Stimulated activated CD4-positive, alpha-beta T cell treated with anti-CD3 and anti-CD28 coated beads, Interleukin-12 subunit alpha, Interleukin-12 subunit beta, amount 100 ng/mL, for 48 hours (primary cell): ENCODE measurements at places on chromosomes 2 and 18.

DNA sequence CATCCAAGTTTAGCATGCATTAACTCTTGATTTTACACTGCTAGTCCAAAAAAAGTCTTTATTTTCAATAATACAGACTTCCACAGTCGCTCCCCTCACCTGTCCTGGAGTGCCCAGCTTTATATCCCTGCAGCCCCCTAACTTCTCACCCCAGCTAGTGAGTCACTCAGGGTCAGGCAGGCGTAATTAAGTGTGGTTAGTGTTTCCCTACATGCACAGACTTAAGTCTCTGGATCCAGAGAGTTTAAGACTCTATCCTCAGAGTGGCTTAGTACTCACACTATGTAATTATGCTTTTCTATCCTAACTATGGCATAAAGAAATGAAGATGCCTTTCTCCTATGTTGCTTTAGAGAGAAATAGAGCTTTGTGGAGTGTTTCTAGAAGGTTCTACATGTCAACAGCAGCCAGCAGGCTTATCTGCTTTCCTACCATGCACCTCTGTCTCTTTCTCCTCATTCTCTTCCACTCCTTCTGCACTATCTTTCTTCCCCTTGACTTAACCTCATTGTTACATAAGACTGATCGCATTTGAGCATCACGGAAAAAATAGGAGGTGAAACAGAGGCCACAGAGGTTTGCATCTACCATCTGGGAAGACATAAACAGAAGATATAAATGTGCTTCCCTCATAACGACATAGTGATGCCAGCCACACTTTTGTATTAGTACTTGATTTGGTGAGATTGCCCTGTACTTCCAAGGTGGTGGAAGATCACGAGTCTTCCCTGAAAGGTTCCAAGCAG, 34.4 kb upstream of the PMAIP1 start:
- no peak for DNase-seq

DNA sequence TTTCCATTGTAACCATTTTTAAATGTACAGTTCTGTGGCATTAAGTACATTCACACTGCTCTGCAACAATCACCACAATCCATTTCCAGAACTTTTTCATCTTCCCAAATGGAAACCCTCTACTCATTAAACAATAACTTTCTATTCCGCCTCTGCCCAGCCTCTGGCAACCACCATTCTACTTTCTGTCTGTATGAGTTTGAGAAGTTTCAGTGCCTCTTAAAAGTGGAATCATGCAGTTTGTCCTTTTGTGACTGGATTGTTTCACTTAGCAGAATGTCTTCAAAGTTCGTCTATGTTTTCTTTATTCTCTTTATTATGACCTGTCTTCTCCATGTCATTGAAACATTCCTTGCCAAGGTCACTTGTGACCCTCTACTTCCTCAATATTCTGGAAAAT, 22.0 kb upstream of the PELI1 start:
- DNase-seq = no peak

DNA sequence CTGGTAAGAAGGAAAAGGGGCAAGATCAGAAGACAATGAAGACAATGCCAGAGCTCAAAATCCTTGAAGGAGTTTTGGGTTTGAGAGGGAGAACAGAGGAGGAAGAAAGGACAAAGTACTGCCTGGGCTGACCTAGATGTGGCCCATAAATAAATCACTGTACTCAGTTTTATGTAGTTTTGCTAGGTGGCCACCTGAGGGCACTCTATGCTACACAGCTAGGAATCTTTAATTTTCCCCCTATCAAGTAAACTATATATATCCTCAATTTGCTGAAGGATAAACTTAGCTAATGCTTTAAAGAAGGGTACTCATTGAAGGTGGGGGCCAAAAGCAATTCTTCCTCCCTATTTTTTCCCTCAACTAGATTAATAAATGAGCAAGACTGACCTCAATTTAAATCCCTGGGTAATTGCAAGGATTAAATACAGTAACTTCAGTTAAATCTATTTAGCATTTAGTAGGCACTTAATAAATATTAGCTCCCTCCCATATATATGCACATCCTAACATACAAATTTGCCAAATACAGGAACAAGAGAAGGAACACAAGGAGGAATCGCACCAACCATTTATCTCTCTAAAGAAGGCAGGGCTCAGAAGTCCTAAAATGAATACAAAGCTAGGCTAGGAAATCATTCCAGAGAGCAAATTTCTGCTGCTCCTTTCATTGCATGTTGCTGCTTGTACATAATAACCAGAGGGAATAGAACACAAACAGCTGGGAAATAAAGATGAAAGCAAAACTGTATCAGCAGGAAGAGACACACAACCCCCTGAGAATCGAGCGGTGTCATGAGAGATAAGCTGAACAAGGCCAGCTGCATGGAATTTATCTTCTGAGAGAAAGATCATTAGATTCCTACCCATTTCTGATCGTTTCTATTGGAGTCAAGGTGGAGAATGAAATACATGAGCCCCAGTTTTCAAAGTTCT, 540.1 kb downstream of the NRXN1 start:
- DNase-seq = peak; percentile 3

GRCh38 chr2:68939962-68940361, 12.7 kb downstream of the GKN2 start:
- no peak for DNase-seq

DNA sequence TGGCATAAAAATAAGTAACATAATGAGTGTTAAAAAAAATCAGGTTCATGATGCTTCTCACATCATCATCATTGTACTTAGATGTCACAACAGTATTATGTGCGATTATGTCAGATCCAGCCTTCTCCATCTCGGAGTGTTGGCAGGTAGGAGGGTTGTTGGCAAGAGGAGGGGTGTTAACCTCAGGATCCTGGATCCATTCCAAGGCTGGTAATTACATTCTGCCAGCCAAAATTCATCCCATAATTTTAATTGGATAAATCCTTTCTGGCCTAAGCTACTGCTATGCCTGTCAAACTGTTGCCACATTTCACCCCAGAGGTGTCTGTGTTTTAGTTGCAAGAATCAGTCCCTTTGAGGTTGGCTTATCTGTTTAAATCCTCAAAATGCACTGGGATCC, 891 bp upstream of the FTCDNL1 start:
- DNase-seq = no peak

DNA sequence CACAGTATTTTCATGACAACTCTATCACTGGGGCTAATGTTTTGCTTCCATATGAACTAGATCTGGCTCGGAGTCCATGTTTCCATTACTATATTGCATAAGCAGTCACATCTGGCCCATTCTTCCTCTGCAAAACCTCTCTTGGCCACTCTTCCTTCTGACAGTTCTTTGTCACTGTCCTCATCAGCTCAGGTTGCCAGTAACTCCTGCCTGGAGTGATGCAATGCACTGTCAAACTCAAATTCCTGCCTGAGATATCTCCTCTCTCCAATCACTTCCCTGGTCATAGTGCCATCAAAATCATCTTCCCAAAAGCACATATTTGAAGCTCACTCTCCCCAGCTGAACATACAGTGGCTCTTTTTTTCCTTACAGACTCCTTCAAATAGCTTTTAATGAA, 66.1 kb downstream of the COLEC12 start:
- DNase-seq = no peak

- no peak for DNase-seq
Observed at GRCh38 chr2:196276421-196276820, 105.0 kb upstream of the STK17B start.

DNA sequence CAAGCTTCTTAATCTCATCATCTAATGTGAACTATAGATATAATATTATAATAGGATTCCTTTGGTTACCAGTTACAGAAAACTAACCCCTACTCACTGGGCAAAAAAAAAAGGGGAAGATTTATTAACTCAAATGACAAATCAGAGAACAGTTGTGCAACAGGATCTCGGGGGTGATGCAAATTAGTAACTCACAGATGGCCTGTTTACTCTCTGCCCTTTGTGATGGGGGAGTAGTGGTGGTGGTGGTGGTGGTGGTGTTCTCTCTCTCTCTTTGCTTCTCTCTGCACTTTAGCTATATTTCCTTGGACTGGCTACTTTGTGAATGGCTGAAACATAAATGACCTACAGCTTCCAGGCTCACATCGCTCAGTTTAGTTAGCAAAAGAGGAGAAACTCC, 59.0 kb downstream of the TMEM247 start:
- no peak for DNase-seq

GRCh38 chr2:191018048-191018447, 4.1 kb upstream of the STAT1 start:
- DNase-seq = no peak

GRCh38 chr2:98872526-98872925, 63.5 kb downstream of the CRACDL start:
- no peak for DNase-seq

- DNase-seq = no peak
Observed at GRCh38 chr2:66895206-66895605, 460.3 kb downstream of the MEIS1 start.

GRCh38 chr2:143524559-143525401, 395.6 kb downstream of the ARHGAP15 start:
- no peak for DNase-seq

- DNase-seq = no peak
Observed at GRCh38 chr2:26316845-26317244, 29.1 kb upstream of the SELENOI start.

GRCh38 chr2:232028631-232029030, 67.1 kb downstream of the DIS3L2 start:
- no peak for DNase-seq

- DNase-seq = no peak
Observed at GRCh38 chr2:75226099-75226498, 26.8 kb upstream of the TACR1 start.

- DNase-seq = no peak
Observed at GRCh38 chr2:65834771-65835475, 402.5 kb upstream of the SPRED2 start.

DNA sequence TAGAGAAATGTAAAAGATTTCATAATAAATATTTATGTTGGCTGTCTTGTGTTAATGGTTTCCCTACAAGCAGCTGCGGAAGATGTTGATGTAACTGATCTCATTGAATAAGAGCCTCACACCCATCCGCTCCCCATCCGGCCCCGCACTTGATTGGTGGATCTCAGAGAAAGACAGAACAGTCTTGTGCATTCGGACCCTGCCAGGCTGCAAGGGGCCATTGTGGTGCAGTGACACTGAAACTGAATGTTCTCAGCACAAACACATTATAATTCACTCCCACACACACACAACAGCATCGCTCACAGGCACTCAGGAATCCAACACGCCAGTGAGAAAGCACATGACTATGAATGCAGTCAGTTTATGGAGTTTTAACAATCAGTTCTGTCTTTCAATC, 47.8 kb downstream of the PRELID3A start:
- no peak for DNase-seq

GRCh38 chr2:117714745-117715417, 99.6 kb upstream of the DDX18 start:
- no peak for DNase-seq

DNA sequence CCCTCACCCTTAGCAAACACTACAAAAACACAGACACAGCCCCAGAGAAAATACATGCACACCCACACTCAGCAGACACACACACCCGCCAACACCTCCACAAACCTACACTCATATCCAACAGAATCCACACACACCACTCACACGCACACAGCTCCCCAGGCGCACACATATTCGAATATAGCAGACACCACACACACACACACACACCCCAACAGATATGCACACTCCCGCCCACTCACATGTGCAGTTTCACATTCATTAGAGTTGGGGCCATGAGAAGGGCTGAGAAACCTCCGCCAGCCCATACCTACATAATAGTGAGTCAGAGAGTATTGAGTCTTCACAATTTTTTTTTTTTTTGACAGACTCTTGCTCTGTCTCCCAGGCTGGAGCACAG, 29.4 kb upstream of the NOTO start:
- peak; percentile 76 for DNase-seq

GRCh38 chr2:222297600-222297935, 1.2 kb downstream of the PAX3 start:
- DNase-seq = no peak

GRCh38 chr18:70469916-70470315, 181.1 kb downstream of the SOCS6 start:
- no peak for DNase-seq

DNA sequence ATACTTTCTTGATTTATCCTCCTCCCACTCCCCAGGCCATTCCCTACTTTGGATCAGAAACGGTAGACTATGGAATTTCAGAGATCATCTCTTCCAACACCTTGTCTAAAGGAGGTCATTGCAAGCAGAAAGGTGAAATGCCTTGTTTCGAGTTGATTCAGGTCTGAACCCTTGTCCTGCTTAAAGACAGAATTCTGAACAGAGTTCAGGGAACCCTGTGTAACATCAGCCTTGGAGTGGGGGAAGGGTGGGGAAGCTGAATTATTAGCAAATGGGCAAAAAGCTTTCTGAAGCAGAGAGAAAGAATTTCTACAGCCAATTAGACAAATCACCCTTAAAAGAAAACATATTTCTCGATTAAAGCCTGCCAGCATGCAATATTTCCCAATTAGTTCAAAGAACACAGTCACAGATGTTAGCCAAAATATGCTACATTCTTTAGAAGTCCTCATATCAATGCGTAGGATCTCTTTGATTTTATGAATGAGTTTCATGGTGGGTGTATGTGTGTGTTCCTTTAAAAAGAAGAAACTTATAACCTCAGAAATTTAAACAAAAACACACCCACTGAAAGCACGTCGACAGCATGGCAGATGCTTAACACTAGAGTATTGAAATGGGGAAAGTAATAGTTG, 353.1 kb downstream of the RND3 start:
- DNase-seq = no peak

- no peak for DNase-seq
Observed at GRCh38 chr18:13716916-13717315, 9.4 kb downstream of the FAM210A start.

DNA sequence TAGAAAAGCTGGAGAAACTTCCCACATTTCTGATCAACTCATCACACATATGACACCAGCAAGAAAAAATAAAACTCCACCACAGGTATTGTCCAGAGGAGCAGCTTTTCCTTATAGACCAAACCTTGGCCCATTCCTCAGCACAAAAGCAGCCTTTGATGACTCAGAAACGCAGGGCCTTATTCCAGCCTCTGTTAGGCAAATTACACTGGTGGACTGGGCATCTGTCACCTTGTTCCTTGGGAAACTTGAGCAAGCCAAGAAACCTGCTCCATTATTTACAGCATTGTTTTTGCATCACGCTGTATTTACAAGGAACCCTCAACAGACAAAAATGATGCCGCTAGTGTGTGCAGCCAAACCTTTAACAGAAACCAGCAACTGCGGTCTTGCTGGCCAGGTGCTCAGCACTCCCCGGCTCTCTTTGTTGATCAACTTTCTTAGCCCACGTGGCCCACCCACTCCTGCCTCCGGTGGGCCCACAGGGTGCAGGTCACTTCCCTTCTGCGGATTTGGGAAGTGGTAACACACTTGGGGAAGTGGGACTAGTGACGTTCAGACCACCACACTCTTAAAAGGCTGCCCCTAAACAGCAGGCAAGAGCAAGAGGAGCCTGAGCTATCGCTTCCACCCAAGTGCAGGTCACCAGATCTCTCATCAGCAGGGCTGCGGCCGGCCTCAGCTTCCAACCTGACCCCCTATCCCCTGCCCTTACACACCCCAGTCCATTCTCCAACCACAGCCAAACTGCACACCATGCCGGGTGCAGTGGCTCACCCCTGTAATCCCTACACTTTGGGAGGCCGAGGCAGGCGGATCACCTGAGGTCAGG, 1.5 kb downstream of the AP1S3 start:
- no peak for DNase-seq
